ENCODE measurements at places on chromosomes 4 and X.

DNA sequence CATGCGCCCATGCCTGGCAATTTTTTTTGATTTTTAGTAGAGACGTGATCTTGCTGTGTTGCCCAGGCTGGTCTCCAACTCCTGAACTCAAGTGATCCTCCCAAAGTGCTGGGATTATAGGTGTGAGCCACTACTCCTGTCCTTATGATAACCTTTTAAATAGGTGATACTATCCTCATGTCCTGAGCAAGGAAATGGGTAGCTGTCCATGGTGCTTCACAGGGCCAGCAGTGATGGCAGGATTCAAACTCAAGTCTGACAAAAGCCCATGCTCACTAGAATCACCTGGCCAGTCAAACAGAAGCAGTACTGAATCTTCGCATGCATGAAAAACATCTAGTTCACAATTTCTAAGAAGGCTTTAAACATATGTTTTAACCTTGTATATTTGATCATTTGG is 235.1 kb downstream of the NR3C2 start:
- DNase-seq: no peak

DNA sequence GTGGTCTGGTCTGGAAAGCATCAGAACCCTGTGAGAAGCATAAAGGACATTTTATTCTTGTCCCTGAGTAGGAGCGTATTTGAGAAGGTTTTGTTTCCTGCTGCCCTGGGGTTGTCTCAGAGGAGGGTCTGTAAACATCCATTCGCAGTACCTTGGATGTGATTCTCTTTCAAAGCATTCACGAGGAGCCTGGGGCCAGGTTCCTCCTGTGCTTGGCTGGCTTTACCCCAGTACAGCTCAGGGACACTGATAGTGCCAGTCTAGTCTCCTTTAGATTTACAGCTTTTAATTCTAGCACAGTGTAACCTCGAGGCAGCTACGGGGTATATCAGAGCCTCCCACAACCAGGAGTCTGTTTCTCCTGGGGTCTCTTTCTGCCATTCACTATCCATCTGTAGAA is 2.7 kb downstream of the CLRN2 start:
- no peak for DNase-seq

- no peak for DNase-seq
Measured at GRCh38 chrX:150028692-150029091, 90.4 kb upstream of the EOLA2 start.

DNA sequence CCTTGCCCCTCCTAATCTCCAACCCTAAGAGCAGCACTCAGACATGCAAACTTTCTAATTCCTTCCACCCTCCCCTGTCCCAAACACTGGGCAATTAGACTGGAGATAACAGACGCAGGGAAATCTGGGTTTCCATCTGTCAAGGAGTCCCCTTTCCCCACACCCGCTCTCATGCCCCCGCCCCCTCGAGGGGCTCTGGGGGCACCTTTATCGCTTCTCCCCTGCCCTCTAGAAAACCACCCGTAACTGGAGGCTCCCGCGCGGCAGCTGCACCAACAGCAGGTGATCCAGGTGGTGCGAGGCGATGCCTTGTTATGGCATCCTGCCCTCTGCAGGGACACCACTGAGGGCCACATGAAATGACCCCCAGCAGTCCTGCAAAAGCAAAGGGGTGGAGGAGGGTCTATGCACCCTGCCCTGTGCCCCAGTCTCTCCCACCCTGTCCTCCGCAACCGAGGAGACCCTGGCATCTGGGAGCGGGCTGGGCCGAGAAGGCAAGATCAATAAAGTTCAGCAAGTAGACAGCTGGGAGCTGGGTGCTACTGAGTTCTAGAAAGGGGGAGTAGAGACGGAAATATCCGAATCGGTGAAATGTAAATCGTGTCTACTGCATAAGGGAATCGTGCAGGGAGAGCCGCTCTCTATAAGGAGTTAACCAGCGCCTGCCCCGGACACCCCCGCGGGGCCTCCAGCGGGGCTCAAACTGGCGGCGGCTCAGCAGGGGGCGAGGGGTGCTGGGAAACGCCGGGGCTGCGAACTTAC is 1.6 kb downstream of the KCTD8 start:
- DNase-seq: no peak

DNA sequence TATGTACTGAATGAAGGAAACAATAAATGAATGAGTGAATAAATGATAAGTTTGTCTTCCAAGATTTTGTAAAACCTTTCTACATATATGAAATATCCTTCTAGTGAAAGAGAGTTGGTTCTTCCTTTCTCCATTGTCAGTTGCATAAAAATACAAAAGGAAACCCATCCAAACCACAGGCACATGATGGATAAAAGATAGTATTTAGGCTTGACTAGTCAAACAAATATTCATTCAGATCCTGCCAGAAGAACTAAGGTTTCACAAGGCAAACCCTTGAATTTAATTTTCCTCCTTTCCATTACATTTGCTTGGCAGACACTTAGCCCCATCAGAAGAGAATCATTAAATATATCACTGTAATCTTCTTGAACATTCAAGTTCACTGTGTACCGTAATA is 208.4 kb downstream of the COL25A1 start:
- no peak for DNase-seq

Data from NCI-H774 (cell line).